ENCODE measurements at places on chromosomes 5 and 9. TPM values are rescaled to one million over a fixed set of nuclear protein-coding genes. Genes with fewer than 3 reads are reported as not detected.

DNA sequence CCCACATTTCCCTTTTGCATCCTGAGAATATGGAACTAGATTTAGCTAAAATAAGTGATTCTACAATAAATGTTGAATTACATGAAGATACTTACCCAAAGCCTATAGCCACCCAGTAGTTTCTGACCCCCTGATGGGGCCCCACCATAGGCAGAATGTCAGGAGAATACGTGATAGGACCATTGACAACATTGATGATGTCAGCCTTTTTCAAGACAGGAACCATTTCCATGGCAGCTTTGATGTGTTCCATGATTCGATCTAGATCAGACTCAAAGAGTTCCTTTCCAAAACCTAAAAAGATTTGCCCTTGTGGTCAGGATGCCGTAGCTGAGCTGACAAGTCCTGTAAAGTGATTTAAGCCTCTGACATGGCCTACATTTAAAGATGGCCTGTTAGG, 27.3 kb downstream of the DMGDH start:
- no peak for DNase-seq

DNA sequence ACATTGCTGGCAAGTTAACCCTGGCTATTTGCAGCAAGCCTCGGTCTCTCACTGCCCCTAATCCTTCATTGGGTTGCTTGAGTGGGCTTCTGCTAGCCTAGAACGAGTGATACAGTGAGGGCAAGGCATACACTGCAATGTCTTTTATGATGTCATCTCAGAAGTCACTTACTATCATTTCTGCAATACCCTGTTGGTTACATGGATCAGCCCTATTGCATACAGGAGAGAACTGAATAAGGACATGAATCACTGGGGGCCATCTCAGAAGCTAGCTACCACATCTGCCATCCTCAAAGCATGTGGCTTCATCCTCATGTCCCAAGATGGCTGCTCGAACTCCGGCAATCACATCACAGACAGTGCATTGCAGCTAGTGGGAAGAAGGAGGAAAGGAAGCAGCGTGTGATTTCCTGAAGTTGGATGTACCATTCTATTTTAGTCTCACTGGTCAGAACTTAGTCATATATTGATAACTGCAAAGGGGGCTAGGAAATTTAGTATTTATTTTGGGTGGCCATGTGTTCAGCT, 33.3 kb upstream of the CDKN2AIPNL start:
- DNase-seq: no peak

GRCh38 chr5:163352531-163352930, 84.9 kb upstream of the CCNG1 start:
- no peak for DNase-seq

DMRT2 gene
- not detected for total RNA-seq

Data from pulmonary artery endothelial cell (primary cell).